Stimulated activated CD4-positive, alpha-beta T cell treated with anti-CD3 and anti-CD28 coated beads, Interleukin-1b, Interleukin-23, amount 100 ng/mL, for 24 hours (primary cell): ENCODE measurements at places on chromosomes 5 and 9.

DNA sequence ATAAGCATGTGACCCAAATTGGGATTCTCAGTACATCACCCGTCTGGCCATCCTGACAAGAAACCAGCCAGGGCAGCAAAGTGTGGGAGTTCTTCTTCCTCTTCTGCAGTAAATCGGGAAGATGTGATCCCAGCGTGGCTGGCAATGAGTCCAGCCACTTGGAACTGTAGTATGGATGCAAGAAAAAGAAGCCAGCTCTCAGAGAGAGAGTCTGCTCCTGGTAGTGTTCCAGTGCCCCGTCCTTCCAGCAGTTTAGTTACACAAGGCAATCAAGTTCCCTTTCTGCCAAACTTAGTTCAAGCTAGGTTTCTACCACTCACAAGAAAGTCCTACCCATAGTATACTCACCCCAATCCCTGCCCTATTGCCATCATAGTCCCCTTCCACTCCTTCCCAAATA is 65.6 kb downstream of the CDK5RAP2 start:
- no peak for DNase-seq

DNA sequence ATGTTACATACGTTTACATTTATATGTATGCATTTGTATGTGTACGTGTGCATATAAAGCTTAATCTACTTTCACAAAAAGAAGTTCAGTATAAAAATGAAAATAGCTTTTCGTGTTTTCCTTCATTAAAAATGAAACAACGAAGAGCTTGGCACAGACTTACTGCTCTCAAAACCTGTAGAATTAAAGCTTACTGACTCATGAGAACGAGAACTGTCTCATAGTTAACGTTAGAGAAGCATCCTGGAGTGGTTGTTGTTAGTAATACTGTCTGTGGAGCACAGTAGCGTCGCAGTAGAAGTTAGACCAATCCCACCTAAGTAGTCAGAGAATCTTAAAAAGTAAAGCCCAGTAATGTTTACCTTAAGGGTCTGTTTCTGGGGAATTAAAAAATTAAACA is 1.3 kb downstream of the MAT2B start:
- no peak for DNase-seq

DNA sequence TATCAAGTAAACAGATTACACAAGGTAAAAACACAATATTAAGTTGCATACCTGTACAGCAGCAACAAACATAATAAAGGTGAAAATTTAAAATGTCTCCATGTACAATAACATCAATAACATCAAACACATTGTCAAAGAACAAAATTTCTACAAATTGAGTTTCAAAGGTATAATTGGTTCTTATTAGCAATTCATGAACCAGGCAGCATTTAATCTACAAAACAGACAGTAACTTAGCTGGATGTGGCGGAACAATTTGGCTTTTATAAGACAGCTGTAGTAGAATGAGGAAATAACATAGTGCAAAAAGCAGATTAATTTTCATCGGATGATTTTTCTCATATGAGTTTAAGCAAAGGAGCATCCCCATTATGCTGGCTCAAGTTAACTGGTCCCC is 1176.8 kb downstream of the EFNA5 start:
- DNase-seq = no peak

- no peak for DNase-seq
Observed at GRCh38 chr9:35102465-35102768, 514 bp downstream of the STOML2 start.

GRCh38 chr5:65391591-65391990 is 90.1 kb downstream of the ADAMTS6 start:
- DNase-seq = no peak

- no peak for DNase-seq
Observed at GRCh38 chr5:160240350-160240749, 11.0 kb downstream of the FABP6 start.

DNA sequence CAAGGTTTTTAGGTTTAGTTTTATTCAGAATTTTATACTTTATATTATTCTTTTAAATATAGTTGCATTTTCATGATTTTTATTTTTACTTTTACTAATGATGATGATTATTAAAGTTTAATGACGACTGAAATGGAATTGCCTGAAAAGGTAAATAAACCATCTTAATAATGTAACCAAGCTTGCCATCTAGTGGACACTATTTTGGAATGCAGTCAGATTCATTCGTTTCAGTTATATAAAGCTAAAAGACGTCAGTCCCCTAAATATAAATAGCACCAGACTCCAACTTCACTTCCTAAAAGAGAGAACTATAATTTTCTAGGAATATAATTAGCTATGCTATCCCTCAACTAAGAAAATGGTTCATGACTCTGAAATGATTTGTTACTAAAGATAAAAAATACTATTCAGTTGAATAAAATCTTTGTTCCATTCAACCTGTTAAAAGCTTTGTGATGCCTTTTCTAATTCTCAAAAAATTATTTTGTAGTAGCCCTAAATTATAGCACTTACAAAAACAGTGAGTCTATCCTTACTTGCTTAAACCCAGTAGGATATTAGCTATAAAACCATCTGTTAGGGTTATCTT is 19.9 kb downstream of the ABITRAM start:
- no peak for DNase-seq

DNA sequence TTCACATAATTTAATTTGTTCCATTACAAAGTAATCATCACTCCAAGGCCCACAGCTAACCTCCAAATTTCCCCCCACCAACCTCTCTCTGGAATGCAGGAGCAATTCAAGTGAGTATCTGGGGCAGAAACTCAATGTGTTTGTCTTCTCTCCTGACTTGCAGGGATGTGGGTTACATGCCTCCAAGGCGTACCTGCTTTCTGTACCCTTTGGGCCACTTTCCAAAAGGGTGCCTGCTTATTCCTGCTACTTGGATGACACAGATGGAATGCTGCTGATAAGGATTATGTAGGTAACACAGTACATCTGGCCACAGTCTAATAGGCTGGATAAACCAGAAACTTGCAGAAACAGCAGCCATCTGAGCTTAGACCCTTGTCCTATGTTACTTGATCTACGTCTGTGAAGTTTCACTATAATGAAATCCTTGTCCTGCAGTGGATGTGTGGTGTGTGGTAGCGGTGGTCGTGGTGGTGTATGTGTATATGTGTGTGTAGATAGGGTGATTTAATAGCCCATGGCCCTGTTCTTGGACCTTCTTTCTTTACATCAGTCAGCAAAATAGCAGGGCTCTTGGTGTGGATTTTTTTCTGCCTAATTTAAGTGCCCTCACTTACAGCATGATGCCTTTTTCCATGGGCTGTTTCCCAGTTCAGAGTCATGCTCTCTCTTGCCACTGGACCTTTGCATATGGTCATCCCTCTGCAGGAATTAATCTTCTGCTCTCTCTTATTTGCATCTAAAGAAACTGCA is 175.9 kb downstream of the ZDHHC21 start:
- DNase-seq = no peak

- no peak for DNase-seq
Observed at GRCh38 chr9:120396418-120396817, 183.5 kb downstream of the CDK5RAP2 start.

- DNase-seq = no peak
Observed at GRCh38 chr5:314676-315487, 6.6 kb upstream of the AHRR start.

DNA sequence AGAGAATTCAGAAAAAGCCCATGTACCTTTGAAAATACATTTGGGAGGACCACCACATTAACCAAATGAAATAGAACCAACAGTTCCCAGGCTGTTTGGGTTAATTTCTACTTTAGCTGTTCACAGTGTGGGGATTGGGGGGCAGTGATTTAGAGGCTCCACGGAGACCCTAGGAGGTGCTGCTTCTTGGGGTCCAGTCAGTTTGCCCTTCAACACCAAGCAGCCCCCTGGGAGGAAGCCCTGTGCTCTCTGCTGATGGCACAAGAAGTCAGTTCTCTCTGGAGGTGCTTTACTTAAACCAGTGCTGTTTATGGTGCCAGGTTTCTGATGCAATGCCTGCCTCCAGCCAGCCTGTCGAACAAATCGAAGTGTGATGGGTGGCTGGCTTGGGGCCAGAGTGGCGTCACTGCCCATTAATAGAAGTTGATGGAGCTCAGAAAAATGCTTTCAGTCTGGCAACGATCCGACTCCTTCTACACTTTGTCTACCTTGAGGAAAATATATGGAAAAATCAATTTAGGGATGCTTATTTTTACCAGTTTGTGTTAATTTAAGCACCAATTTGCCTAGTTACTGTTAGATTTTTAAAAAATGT is 134.0 kb downstream of the SNX18 start:
- no peak for DNase-seq

- no peak for DNase-seq
Observed at GRCh38 chr5:124121198-124121597, 609.2 kb downstream of the CSNK1G3 start.

DNA sequence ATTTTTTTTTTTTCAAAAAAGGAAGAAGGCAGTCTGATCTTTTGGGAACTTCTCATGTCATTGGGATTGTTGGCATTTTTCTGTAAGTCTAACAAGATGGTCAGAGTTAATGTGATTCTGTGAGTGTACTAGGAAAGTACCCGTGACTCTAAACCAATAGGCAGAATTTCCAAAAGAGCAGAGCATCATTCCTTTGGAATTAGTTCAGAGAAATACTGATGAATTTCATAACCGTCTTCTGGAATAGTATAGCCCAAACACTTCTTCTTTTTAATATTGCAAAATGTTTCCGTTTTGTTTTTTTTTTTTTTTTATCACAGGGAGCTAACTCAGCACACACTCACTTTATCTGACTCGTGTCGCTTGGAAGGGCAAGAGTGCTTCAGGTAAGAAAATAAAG is 407.4 kb downstream of the DTWD2 start:
- DNase-seq = no peak

DNA sequence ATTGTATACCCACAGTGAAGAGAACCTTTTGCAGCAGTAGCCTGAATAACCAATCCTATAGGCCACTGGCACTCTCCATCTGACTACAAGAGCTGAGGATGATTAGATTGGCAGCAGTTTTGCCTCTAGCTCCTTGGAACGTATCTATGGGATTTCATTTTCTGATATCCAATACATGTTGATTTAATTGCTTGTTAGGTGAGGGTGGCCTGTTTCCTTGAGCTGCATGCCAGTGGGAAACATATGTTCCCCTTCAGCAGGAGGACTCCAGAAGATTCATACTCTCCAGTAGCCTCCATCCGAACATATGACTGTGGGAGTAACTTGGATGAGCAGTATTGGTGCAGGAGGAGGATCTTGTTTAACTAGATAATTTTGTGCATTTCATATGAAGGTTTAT is 51.5 kb downstream of the GCNT1 start:
- no peak for DNase-seq

DNA sequence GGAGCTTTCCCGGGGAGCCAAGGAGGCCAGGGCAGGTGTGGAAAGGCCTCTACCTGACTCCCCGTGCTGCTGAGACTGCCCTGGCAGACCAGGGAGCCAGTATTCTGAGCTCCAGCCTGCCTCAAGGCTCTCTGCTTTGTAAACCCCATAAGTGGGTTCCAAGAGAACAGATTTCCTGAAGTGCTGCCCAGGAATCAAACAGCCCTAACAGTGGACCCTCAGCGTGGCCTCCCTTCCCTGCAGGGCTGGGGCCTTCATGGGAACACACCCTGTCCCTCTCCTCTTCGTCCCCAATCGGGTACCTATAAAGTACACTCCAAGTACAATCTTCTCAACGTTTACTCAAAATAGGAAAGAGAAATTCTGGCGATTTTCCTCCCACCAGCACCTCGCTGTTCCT is 252.5 kb downstream of the FSTL4 start:
- DNase-seq = no peak

GRCh38 chr9:99823681-99824377 is 2.1 kb downstream of the NR4A3 start:
- DNase-seq = peak; percentile 81

DNA sequence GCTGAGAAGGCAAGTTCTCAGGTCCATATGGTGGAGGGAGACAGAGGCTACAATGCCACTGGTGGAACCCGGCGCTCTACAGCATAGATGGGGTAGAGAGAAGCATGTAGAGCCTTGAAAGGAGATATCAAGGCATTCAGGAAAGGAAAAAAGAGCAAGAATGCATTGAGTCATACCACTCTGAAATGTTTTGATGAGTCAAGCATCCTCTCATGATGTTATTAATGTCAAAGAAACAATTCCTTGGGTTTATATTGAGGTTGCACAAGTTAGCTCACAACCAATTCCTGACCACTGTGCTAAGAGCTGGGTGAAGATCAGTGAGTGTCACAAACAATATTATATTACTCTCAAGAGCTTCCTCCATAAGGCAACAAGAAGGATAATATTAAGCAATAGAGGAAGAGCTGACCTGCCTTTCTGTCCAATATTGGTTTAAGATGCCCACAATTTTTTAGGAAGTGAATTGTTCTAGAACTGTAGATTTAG is 178.0 kb downstream of the RFK start:
- no peak for DNase-seq

- no peak for DNase-seq
Observed at GRCh38 chr9:121937240-121937639, 155.9 kb downstream of the TTLL11 start.

- peak; percentile 16 for DNase-seq
Observed at GRCh38 chr9:23826120-23826629, at the start of gene ELAVL2. Gene ELAVL2 (minus strand): TSS chr9:23826240. CDS start chr9:23762234, 64,006 bp downstream.

GRCh38 chr5:145661737-145662485 is 173.2 kb downstream of the PRELID2 start:
- DNase-seq = no peak

GRCh38 chr9:76730801-76731200 is 33.4 kb upstream of the PCA3 start:
- DNase-seq = no peak

DNA sequence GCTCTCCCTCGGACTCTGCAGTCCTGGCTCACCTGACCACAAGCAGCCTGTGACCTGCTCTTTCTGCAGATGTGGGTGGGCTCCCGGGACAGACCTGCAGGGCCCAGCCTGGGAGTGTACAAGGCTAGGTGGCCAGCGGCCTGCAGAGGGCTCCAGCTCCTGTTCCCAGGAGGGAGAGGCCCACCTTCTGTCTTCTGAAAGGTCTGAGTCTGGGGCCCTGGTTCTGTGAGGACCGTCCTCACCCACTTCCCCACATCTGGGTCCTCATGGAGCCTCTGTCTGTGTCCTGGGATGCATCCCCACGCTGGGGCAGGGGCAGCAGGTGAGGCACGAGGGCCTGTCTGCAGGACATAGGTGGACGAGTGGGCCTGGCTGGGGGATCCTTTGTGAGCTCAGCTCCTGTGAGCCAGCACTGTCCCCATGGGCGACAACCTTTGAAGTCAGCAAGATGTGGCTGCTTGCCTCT is 43.7 kb downstream of the PHF2 start:
- DNase-seq = no peak

DNA sequence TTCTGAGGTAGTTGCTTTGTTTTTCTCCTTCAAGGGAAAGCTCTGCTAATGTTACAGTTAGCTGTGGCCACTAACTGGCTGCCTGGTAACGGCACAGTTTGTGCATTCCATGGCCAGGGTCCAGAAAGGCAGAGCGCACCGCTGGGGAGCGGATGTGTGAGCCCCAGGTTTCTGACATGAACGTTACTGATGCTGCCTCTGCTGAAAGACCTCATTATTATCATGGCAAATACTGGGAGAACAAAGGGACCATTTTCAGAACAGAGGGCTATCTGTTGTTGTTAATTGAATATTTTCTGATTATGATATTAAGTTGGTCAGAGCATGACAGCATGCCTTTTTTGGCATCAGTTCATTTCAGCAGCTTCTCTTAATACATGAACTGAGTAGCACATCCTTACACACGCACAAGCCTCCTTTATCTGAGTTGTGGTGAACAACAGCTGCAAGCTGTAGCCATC is 134.1 kb downstream of the NUDT12 start:
- DNase-seq = no peak

- no peak for DNase-seq
Observed at GRCh38 chr9:14318361-14318760, 4.4 kb upstream of the NFIB start.

- DNase-seq = no peak
Observed at GRCh38 chr5:5588386-5588785, 165.9 kb downstream of the ICE1 start.

GRCh38 chr5:15968993-15969392 is 210.6 kb downstream of the MARCHF11 start:
- DNase-seq = no peak
